Foreskin keratinocyte (primary cell): ENCODE measurements at places on chromosomes 1 and 21.

- DNase-seq = no peak
Measured at GRCh38 chr1:53585129-53585528, 125.9 kb downstream of the DMRTB1 start.

DNA sequence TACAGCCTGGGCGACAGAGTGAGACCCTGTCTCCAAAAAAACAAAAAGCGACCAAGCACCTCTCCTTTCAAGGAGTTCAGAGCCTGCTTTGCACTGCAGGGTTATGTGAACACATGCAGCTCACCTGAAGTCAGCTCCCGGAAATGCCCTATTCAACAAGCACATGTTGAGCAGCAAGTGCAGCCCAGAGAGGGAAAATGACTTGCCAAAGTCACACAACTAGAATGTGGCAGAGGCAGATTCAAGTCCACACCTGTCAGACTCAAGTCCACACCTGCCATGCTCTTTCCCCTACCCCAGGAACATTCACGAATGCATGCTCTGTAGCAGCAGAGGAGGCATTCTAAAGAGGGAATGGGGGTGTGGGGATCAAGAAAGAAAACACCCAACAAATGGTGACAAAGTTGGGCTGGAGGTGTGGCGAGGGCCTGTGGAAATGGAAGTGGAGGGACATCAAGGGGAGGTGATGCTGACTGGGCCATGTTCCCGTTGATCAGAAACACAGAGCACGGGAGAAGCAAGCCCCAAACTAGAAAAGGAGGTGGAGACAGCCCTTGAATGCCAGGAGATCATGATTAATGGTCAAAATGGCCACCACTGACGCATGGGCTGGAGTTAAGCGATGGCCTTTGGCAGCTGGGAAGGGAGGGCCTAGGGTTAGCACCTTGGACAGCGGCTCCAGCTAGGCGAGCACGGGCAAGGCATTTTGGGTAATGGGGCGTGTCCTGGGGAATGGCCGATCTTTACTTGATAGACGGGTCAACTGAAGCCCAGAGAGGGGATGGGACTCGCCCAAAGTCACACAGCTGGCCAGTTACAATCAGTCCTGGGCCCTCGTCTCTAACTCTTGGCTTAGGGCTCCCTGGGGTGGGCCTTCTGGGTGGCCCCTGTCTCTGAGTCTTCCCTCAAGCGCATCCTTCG lies 21.5 kb downstream of the RAP1GAP start:
- DNase-seq = peak; percentile 44

- no peak for DNase-seq
Measured at GRCh38 chr1:116408193-116408592, 35.1 kb downstream of the ATP1A1 start.

- DNase-seq = no peak
Measured at GRCh38 chr1:209714338-209714737, 9.7 kb downstream of the HSD11B1 start.

DNA sequence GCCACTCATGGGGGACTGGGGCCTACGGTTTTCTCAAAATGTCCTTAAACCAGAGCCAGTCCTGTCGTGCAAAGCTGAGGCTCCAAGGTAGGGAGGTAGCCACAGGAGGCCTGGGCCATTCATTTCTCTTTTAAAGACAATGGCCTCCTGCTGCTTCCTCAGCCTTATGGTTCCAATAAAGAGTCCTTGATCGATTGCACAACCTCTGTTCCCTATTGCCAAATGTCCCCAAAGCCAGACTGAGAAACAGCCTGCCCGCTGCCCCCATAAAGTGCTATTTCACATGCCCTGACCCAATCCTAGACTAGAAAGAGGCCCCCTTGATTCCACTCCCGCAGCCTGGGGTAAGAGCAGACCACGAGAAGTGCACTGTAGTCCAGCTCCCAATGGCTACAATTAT lies 166.7 kb downstream of the CLIC6 start:
- no peak for DNase-seq
